Mesothelial cell of epicardium (in vitro differentiated cells): ENCODE measurements at places on chromosomes 16 and 17. TPM values are rescaled to one million over a fixed set of nuclear protein-coding genes. Genes with fewer than 3 reads are reported as not detected.
A peak's percentile ranks its signal among the peaks of the same experiment; 100 is the strongest.

DNA sequence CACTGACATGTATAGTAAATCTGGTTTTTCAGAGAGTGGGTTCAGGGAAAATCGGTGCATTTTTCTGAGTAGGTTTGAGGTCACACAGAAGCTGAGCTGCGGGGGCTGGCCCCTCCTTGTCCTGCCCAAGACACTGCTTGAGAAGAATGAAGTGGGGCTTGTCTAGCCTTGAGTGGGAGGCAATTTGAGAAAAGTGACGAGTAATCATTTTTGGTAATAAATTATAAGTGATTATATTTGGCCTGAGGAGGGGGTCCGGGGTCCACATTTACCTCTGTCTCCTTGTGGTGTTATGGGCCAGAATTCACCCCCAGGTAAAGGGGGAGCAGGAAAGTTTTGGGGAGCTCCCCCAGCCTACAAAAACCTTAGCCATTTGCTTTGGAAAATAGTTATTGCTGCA lies 28.1 kb downstream of the WFDC1 start:
- peak overlapping the region; percentile 80 for H3K27ac ChIP-seq
- H3K4me3 ChIP-seq, result no peak overlapping the region
- H3K27me3 ChIP-seq, result no peaks in the 10 kb centered on the region
- H3K4me1 ChIP-seq, result peaks cover 17% of the 10 kb centered on the region
- H3K36me3 ChIP-seq, result no peaks in the 10 kb centered on the region

DNA sequence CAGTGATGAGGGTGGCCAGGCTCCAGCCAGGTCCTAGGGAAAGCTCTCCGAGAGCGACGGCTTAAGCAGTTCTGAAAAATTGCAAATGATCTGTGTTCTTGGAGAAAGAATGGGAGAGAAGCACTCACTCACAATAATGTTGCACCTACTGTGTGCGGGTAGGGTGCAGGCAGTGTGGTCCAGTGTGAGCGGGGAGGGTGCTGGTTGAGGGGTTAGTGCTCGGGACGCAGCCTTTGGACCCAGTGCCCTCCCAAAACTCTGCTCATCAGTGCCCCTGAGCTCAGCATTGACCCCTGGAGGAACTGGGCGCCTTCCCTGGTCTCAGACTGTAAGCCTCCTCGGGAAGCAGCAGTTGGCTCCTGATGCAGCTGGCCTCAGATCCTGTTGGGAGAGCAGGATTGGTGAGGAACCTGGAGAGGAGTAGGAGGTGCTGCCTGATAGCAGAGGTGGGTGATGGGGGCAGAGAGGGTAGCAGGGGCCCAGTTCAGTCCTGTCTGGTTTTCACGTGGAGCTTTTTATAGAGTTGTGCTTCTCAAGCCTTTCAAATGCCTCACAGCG lies 23.6 kb upstream of the ZNF750 start:
- no peak overlapping the region for H3K4me3 ChIP-seq
- H3K36me3 ChIP-seq, result no peaks in the 10 kb centered on the region
- peak overlapping the region; percentile 82 for H3K27ac ChIP-seq
- H3K4me1 ChIP-seq, result peaks cover 83% of the 10 kb centered on the region
- no peaks in the 10 kb centered on the region for H3K27me3 ChIP-seq

DNA sequence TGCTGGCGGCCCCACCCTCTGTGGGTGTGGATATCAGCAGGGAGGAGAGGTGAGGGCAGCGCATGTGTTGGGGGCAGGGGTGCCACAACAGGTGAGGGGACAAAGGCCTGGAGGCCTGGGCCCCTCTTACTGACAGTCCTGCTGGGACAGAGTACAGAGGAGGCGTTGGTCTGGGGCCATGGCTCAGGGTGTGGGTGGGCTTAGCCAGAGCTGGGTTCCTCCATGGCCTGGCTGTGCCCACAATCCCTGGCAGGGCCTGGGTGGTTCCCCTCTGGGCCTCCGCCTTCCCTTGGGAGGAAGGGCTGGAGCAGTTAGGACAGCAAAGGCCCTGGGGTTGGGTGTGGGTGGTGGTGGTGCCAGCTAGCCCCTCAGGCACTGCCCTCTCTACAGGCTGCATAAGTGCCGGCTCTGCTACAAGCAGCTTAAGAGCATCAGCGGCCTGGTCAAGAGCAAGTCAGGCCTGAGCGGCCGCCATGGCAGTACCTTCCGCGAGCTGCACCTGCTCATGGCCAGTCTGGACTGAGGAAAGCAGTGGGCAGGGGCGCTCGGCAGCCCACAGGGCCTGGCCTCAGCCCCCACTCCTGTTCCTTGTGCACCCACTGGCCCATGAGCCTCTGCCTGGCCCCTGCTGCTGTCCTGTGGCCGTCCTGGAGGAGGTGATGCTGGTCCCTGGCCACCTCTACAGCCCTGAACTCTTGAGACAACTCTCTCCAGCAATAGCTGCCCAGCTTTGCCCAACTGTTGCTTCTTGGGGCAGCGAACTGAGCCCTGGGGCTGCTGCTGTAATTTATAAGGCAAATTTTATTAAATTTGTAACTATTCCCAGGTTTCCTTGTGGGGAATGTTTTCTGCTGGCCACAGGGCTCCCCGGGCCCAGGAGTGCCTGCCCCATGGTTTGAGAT lies 21.1 kb downstream of the KATNB1 start:
- no peak overlapping the region for H3K4me3 ChIP-seq
- no peak overlapping the region for H3K27ac ChIP-seq
- H3K36me3 ChIP-seq, result peaks cover 13% of the 10 kb centered on the region
- H3K4me1 ChIP-seq, result peaks cover 9% of the 10 kb centered on the region
- no peaks in the 10 kb centered on the region for H3K27me3 ChIP-seq

DNA sequence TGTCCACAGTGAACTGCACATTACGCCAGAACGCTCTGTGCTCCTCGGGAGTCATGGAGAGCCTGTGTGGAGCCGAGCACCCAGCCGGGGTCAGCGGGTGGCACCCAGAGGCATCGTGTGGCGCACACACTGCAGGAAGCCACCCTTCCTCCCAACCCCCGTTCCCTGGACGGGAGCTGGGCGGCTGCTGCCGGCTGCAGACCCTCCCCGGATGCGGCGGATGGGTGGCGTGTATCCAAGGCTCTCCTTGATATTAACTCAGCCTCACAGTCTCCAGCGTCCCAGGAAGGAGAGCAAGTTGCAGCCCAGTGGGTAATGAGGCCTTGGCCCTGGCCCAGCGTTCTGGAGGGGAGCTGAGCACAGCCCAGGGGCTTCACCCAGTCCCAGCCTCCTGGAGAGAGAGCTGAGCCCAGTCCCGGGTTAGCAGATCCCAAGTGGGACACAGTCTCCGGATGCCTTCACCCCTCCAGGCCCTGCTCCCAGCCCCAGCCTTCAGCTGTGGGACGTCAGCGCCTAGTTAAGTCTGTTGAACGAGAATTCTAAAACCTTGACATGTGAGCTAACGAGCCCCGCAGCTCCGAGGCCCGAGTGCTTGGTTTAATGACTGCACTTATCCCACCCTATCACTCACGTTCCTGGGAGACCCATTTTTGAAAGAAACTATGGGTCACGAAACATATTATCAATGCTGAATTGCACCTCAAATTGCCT lies 86.6 kb downstream of the TBC1D16 start:
- no peak for DNase-seq
- H3K4me3 ChIP-seq, result no peak overlapping the region
- no peaks in the 10 kb centered on the region for H3K27me3 ChIP-seq
- no peak overlapping the region for H3K27ac ChIP-seq

GRCh38 chr17:7408863-7409262 lies 1.2 kb downstream of the NLGN2 start:
- no peak overlapping the region for H3K4me3 ChIP-seq
- peaks cover 22% of the 10 kb centered on the region for H3K36me3 ChIP-seq
- DNase-seq, result no peak
- peaks cover 28% of the 10 kb centered on the region for H3K4me1 ChIP-seq
- H3K27me3 ChIP-seq, result no peaks in the 10 kb centered on the region

- DNase-seq, result no peak
- H3K4me1 ChIP-seq, result peaks cover 27% of the 10 kb centered on the region
- H3K27me3 ChIP-seq, result no peaks in the 10 kb centered on the region
- H3K36me3 ChIP-seq, result peaks cover 14% of the 10 kb centered on the region
- peak overlapping the region; percentile 34 for H3K27ac ChIP-seq
These were observed 27.2 kb downstream of the MAP3K14 start for GRCh38 chr17:45289301-45290268.

TEDC2 gene
- total RNA-seq, result 14.5 to 16.0 TPM (median 14.7 TPM) in 3 replicates

NUP93 gene
- 66.3 to 74.6 TPM (median 69.1 TPM) in 3 replicates for total RNA-seq

KRTAP1-5 gene
- total RNA-seq, result not detected in 3 replicates

IL21R gene
- total RNA-seq, result 0.09 to 0.22 TPM (median 0.13 TPM) in 3 replicates

TOP2A gene
- total RNA-seq, result 79.4 to 91.0 TPM (median 85.3 TPM) in 3 replicates

TLCD3B gene
- 0.55 to 1.1 TPM (median 0.72 TPM) in 3 replicates for total RNA-seq
